ENCODE measurements at places on chromosomes 2 and 18.
A peak's percentile ranks its signal among the peaks of the same experiment; 100 is the strongest.

DNA sequence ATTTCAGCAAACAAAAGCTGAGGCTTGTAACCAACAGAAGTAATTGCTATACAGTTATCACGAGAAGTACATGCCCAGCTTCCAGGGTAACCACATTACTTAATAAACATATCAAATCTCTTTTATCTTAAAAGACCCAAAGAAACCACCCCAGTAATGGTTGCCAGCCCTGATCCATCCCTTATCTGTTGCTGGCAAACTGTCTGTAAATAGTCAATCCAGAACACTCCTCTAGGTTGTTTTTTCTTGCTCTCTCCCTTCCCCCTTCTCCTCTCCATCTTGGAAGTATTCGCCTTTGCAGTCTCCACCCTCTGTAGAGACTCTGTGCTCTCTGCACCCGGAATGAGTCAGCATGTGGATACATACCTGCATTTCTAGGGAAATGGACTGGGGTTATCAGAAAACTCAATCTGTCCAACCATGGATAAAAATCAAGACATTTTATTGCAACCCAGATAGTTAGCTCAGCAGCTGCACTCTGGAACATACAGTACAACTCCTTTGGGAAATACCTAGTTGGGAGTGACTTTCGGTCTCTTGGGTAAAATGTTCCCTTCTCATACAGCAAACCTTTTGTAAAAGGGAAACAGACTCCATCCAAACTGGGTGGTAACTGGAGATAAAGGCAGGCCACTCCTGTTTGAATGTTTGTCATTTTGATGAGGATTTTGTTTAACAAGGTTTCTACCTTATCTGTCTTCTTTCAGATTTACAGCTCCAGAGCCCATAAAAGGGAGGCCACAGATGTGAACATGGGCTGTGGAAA is 123.5 kb upstream of the FOSL2 start:
- no peak for DNase-seq

GRCh38 chr18:27695503-27695902 is 481.4 kb downstream of the CDH2 start:
- DNase-seq = no peak

GRCh38 chr18:39660141-39660540 is 2094.5 kb upstream of the CELF4 start:
- DNase-seq = no peak

DNA sequence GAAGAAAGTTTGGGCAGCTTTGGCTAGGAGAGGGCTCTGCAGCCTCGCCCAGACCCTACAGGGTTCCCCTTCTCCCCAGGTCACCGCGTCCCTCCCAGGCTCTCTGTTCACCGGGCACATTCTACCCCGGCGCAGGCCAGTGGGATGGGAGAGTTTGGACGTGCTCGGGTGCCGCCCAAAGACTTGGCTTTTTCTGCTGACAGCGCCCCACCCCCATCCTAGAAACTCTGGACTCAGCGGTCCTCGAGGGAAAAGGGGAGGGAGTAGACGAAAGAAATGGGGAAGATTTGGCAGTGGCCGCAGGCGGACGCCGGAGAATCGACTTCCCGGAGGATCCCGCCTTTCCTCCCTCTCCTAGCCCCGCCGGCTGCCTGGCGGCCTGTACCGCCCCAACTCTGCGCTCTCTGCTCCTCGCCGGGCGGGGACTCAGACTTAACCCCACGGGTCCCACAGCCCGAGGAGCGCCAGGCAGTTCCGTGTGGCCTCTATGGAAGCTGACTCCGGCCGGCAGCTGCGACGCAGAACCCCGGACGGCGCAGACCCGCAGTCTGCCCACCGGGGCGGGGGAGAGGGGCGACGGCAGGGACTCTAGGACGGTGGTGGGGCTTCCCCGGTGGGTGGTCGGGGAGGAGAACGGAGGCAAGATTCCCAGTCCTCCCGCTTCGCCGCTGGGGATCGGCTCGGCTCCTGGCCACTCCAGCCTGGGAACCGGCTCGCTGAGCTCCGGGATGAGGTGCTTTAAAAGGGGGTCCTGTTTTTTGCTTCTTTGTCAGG is 863 bp upstream of the SIX2 start:
- DNase-seq = no peak

- no peak for DNase-seq
Observed at GRCh38 chr18:24018299-24018886, 3.8 kb downstream of the TTC39C start.

DNA sequence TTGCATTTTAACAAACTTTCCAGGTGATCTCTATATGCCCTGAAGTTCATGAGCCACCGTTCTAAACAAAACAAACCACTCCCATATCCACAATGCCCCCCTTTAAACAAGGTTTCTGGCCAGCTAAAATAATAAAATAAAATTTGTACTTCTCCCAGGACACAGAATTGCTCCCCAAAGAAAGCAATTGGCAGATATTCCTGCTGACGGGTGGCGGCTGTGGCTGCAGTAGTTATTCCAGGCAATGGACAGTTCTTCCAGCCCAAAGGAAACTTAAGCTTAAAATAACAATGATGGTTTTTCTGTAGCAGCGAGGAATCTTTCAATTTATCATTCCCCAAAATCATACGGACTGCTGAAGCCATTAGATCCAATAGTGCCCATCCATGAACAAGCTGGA is 260.5 kb upstream of the ZNF521 start:
- no peak for DNase-seq

GRCh38 chr2:32905270-32905669 is 41.5 kb upstream of the LTBP1 start:
- no peak for DNase-seq

DNA sequence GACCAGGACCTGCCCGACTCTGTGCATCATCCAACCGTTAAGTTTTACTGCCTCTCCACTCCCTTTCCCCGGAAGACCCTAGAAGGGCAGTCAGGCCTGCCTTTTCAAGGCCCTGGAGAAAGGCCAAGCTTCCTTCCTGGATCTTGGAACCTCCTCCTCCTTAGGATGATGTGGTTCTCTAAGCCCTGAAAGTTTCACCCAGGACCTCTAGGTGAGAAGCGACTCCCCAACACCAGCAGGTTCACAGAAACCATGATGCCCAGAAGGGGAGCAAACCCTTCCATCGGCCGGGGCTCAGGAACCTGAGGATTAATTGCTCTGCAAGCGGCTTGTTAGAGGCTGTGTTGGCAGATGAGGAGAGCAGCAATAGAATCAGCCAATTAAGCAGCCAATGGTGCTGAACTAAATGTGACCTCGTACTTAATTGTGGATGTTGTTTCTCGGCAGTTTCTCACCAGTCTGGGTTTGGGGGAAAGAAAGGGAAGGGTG is 94.2 kb upstream of the FZD7 start:
- no peak for DNase-seq

DNA sequence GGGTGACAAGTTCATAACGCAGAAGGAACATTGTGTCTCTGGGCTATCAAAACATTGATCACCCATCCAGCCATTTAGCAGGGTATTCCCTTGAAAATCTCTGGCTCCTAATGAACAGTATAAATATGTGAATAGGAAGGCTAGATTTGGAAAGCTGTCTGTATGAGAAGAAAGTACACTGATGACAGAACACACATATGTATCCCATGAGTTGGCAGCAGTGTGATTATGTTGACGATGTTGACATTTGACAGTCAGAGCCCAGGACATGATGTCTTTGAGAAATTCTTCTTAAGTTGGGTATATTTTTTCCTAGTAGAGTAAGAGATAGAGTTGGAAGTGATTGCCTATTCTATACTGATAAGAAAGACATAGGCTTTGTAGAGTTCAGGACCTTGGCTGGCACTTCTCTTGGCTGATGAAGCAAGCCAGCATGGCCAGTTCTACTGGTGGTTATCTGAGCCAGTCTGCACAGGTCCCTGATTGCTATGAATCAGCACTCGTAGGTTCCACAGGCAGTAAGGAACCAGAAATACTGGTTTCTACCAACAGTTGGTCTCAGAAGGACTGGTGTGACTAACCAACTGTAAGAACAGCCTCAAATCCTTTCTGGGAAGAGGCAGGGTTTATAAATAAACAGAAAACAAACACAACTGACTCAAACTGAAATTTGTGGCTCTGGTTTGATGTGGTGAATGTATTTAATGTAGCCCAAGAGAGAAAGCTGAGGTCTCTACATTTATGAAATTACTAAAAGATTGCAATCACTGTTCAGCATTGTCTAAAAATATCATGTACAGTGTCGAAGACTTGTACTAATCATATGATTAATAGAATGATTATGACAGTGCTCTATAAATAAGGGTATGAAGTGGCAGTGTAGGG is 43.9 kb upstream of the RAPH1 start:
- no peak for DNase-seq

DNA sequence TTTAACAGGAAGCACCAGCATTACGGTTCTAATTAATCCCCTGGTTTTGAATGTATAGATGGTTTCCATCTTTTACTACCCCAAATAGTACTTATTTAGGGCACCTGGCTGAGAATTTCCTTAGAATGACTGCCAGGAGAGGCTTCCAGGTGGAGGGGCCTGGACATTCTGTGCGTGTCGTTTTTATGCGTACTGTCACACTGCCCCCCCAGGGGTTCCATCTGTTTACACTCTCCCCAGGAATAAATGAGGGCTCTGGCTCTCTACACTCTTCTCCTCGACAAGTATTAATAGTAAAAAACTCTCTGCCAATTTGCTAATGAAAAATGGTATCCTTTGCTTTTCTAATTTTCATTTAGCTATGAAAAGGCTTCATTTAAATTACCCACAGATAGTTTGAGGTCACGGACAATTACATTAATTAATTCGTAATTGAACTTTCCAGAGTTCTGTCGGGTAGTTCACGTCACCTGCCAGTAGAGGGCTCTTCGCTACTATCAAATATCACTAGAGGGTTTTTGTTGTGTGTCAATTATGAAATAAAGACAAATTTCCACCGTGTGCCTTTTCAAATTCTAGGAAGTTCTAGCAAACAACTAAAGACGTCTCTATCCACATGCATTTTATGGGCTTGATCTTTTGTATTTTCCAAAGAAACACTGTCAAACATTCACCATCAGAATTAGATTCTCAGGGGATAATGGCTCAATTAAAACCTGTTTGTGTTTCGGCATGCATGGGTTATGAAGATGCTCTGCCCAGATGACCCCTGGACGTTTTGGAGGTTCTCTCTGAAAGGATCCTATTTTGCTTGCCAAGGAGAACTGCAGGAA is 88.8 kb upstream of the ASB18 start:
- no peak for DNase-seq

DNA sequence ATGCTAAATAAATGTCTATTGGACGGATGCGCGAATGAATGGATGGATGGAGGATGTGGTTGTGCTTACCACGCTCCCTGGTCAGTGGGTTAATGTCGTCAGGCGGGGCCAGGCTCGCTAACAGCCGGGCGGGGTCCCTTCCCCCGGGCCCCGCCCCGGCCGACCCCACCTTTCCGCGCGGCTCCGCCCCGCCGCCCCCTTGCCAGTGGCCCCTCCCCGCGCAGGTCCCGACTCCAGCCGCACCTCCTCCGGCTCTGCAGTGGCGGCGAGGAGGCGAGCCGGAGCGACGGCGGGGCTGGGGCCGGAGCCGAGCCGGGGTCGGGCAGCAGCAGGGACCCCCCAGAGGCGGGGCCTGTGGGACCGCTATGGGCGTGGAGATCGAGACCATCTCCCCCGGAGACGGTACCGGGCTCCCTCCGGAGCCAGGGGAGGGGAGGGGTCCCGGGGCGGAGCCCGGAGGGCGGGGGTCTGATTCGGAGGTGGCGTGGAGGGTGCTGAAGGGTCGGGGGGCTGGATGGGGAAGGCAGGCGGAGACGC is at the start of gene FKBP1B:
FKBP1B (plus strand) TSS at position 257 of the 537 bp plus-strand sequence; CDS start at position 366, 109 bp downstream.
- peak; percentile 40 for DNase-seq

DNA sequence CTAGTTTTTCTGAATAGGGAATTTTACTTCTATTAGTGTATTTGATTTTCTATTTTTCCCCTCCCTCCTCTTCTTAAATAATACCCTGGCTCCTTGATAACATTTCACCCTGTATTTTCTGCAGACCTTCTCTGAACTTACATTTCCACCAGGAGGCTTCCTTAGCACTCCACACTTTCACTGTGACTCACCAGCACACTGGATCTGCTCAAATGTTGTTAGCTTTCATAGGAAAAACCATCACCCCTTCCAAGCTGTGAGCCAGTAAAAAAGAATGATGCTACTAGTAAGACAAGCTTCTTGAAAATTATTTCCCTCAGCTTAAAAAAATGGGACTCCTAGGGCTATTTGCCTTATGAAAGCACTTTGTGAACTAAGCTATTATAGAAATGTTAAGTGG is 16.1 kb downstream of the SUPT7L start:
- DNase-seq = no peak

DNA sequence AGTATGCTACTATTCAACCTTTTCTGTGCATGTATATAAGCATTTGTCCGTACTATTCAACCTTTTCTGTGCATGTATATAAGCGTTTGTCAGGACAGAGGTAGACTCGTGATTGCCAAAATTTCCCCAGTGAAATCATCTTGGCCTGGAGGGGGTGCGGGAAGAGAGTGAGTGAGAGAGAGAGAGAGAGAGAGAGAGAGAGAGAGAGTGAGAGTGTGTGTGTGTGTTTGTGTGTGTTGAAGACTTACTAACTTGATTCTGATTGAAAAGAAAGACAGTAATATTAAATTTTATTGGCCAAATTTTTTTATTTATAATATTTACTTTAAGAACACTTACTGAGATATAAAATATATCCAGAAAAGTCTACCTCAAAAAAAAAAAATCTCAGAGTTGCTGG is 19.1 kb downstream of the FAM117B start:
- no peak for DNase-seq

DNA sequence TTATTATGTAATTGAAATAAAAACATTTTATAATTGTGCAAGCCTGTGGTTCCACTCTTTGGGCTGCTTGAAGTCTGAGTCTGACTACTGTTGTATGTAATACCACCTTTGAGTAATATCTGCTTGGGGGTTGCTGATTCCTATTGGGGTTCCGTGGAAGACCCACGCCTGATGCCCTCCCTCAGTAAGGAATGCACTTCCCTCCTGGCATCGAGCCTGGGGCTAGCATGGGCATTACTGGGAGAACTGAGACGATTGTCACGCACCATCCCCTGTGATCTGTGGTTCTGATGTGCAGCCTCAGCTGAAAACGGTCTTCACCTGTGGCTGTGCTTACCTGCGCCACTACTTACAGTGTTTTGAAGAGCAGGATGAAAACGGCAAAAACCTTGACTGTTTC is 32.7 kb upstream of the RBM44 start:
- no peak for DNase-seq

DNA sequence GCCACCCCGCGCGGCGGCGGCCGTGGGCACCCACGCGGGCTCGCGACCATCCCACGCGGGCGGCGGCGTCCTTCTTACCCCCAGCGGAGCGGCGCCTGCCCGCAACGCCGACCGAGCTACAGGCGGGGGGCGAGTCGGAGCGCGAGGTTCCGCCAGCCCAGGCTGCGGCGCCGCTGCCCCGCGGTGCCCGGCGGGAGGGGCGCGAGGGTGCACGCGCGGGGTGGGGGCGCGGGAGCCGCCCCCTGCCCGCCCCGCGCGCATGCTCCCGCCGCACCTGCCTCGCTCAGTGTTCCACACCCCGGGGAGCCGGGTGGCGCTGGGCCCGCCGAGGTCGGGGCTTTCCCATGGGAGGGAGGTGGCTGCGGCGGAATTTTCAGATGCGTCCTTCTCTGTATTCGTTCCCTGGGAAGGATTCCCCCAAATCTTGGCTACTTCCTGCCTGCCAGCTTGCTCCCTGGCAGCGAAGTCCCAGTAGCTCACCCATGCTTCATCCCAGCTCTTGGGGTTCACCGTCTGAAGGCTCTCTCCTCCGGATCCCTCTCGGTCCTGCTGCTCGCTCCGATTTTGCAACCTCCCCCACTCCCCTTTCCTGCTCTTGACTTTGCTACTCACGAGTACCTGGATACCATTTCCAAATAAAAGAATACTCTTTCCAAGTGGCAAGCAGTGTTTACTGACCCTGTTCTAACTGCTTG is at the start of gene L3MBTL4:
L3MBTL4 (minus strand) TSS at position 189 of the 695 bp plus-strand sequence. CDS start 103,286 bp downstream, outside the sequence.
- DNase-seq = no peak

All from effector memory CD4-positive, alpha-beta T cell (primary cell).